ENCODE measurements at places on chromosomes 16 and 17.
A peak's percentile ranks its signal among the peaks of the same experiment; 100 is the strongest.

- peaks cover 11% of the 10 kb centered on the region for H3K36me3 ChIP-seq
- no peaks in the 10 kb centered on the region for H3K27me3 ChIP-seq
- H3K27ac ChIP-seq, result no peak overlapping the region
- DNase-seq, result no peak
- H3K4me3 ChIP-seq, result no peak overlapping the region
Observed at GRCh38 chr17:40303009-40303657, 5.8 kb upstream of the RARA start.

DNA sequence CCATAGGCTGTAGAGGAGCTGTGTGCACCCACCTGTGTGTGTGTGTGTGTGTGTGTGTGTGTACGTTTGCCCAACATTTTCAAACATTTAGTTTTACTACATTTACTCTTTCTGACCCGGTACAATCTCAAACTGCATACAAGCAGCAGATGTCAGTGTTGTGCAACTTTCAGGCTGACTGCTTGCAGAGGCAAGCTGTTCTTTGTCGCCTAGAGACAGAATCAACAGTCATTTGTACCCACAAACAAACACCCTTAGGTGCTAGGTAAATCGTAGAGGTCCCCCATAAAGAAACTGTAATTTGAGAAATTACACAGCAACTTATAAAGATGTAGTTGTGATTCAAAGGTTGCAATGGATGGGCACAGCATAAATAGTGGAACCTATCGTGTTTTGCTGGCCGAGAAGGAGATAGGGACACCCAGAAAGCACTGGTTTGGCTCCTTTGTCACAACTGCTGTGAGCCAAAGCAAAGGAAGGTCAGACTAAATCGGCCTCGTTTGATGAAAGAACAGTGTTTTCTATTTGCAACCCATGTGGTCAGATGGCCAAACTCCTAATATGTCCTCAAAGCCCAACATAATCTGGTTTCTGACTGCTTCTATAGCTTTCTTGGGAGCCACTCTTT is 478.4 kb downstream of the TOX3 start:
- no peaks in the 10 kb centered on the region for H3K36me3 ChIP-seq
- H3K4me3 ChIP-seq, result no peak overlapping the region
- peaks cover 2% of the 10 kb centered on the region for H3K4me1 ChIP-seq

DNA sequence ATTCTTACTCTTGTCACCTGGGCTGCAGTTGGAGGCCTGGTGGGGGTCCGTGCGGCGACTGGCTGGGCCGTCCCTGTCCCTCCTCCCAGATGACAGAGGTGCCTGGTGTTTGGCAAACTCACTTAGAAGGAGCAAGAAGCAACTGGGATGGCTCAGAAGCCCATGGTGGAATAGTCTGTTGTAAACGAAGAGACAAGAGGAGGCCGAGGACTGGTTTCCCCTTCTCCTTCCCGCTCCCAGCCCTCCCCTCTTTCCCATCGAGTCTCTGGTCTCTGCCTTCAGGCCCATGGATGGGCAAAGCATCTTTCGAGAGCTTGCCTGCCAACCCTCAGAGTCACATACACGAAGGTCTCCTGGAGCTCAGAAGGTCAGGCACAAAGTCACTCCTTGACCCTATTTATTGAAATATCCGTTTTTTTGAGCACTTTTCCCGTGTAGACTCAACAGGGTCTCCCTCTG is 364.4 kb downstream of the SEC14L1 start:
- H3K36me3 ChIP-seq, result no peaks in the 10 kb centered on the region
- no peak for DNase-seq
- no peaks in the 10 kb centered on the region for H3K4me1 ChIP-seq
- no peak overlapping the region for H3K27ac ChIP-seq
- no peaks in the 10 kb centered on the region for H3K27me3 ChIP-seq

- DNase-seq, result no peak
- H3K36me3 ChIP-seq, result no peaks in the 10 kb centered on the region
- no peaks in the 10 kb centered on the region for H3K4me1 ChIP-seq
- no peak within 1 kb of the TSS for H3K27ac ChIP-seq
- peak within 1 kb of the TSS; percentile 76 for H3K4me3 ChIP-seq
- peaks cover 15% of the 10 kb centered on the region for H3K27me3 ChIP-seq
Observed at GRCh38 chr17:49494986-49495841, at the start of gene NGFR. Gene NGFR, plus strand, starts transcription at chr17:49495293. Its CDS starts 125 bp downstream, at chr17:49495418.

GRCh38 chr17:20010099-20010863 is 1.1 kb downstream of the SPECC1 start:
- no peak overlapping the region for H3K27ac ChIP-seq
- 0 out of 2 replicates have a peak, but pooled peaks cover 1% of the 10 kb centered on the region for H3K4me1 ChIP-seq
- no peaks in the 10 kb centered on the region for H3K36me3 ChIP-seq

- H3K36me3 ChIP-seq, result no peaks in the 10 kb centered on the region
- DNase-seq, result no peak
- H3K4me1 ChIP-seq, result peaks cover 8% of the 10 kb centered on the region
- H3K4me3 ChIP-seq, result no peak overlapping the region
- H3K27me3 ChIP-seq, result no peaks in the 10 kb centered on the region
Observed at GRCh38 chr17:50627782-50628601, 6.7 kb upstream of the ABCC3 start.

DNA sequence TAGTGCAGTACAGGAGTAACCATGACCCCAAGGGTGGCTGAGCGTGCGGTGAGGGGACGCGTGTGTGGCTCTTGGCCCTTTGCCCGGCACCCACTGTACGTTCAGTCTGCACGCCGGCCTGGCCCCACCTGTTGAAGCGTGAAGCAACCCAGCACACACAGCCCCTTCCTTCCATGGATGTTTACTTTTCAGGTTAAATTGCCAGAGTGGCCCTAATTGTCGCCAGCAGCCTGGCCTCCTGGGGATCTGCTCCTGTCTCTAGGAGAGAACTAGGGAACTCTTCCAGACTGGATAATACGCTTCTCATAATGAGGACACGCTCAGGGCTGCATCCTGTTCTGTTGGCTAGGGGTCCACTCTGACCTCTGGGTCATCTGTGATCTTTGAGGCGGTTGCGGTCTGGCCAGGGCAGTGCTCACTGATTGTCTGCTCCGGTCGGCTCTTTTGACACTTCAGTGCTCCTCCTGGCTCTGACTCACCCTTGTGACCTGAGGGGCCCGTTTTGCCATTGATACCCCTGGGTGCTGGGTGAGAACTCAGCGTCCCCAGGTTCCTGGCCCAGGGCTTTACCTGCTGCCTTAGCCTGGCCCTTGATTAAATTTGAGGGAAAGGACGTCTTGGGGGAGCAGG is 27.7 kb downstream of the TPSG1 start:
- peaks cover 8% of the 10 kb centered on the region for H3K36me3 ChIP-seq
- H3K27me3 ChIP-seq, result no peaks in the 10 kb centered on the region
- DNase-seq, result no peak
- H3K4me3 ChIP-seq, result no peak overlapping the region

DNA sequence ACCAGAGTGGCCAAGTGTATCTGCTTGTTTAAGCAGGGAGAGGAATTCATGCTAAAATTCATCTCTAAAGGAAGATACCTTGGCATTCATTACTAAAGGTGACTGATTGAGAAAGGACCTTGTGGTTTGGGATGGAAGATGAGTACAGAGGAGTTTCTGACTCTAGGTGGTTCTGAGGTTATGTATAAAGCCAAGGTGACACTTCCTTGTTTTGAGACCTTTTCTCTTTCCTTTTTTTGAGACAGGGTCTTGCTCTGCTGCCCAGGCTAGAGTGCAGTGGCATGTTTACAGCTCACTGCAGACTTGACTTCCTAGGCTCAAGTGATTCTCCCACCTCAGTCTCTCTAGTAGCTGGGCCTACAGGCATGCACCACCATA is 9.1 kb downstream of the ABHD15 start:
- no peak overlapping the region for H3K4me3 ChIP-seq
- H3K27ac ChIP-seq, result no peak overlapping the region
- H3K27me3 ChIP-seq, result no peaks in the 10 kb centered on the region
- H3K36me3 ChIP-seq, result no peaks in the 10 kb centered on the region
- DNase-seq, result no peak

DNA sequence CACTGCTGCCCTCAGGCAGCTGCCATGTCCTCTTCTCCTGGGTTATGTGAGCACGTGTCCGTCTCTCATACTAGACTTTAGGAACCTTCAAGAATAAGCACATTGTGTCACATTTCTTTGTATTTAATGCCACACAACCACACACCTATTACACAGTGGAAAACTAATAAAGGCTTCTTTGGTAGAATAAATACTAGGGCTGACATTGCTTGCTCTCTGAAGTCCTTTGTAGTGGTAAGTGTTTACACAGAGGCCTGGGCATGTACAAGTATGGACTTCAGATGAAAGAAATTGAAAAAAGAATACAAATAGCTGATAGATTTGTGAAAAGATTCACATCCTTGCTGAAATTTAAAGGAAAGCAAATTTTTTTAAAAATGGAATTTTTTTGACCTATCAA is 188.1 kb upstream of the CCL2 start:
- no peak overlapping the region for H3K27ac ChIP-seq
- H3K4me3 ChIP-seq, result no peak overlapping the region
- H3K27me3 ChIP-seq, result no peaks in the 10 kb centered on the region
- DNase-seq, result no peak

- H3K27ac ChIP-seq, result no peak overlapping the region
- peaks cover 2% of the 10 kb centered on the region for H3K36me3 ChIP-seq
- no peak for DNase-seq
- no peak overlapping the region for H3K4me3 ChIP-seq
- H3K27me3 ChIP-seq, result no peaks in the 10 kb centered on the region
- H3K4me1 ChIP-seq, result peaks cover 4% of the 10 kb centered on the region
Observed at GRCh38 chr17:81040791-81041337, 5.9 kb downstream of the BAIAP2 start.

- no peak for DNase-seq
- no peaks in the 10 kb centered on the region for H3K27me3 ChIP-seq
- H3K36me3 ChIP-seq, result no peaks in the 10 kb centered on the region
- peak overlapping the region; percentile 97 for H3K4me3 ChIP-seq
- H3K27ac ChIP-seq, result no peak overlapping the region
- H3K4me1 ChIP-seq, result peaks cover 5% of the 10 kb centered on the region
Observed at GRCh38 chr17:8161289-8162232, 1.2 kb downstream of the VAMP2 start.

DNA sequence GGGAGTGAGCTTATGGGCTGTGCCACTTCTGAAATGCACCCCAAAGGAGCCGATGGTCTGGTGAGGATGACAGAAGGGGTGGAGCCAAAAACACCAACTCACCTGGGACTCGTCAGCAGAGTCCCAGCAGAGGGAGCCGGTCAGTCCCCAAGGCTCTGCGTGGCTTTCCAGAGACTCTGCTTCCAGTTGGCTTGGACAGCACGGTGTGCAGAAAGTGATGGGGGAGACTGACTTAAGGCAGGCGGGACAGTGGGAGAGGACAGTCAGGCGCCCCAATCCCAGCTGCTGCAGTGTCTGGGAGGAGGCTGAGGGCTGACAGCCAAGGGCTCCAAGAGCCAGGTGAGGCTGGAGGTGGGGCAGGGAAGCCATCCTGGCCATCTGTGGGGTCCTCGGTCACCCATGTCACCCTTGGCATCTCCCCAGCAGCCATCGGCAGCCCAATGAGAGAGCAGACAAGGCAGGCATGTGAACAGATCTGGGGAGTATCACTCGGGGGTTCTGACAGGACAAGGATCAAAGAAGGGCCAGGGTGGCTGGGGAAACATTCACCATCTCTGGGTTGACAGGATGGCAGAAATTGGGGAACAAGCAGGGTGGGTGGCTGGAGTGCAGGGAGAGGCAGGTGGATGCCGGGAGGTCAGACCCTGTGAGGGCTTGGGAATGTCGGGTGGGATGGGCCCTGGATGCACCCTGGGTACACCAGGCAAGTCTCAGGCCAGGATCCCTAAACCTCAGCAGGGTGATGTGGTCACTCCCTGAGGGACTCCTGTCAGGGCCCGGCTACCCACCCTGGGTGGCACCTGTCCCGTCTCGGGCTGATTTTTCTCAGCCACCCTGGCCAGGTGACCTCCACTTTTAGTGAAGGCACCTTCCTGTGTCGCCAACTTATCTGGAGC is 8.9 kb upstream of the KRTAP17-1 start:
- peak; percentile 39 for DNase-seq
- no peaks in the 10 kb centered on the region for H3K36me3 ChIP-seq
- no peaks in the 10 kb centered on the region for H3K27me3 ChIP-seq
- H3K27ac ChIP-seq, result no peak overlapping the region
- H3K4me1 ChIP-seq, result no peaks in the 10 kb centered on the region

DNA sequence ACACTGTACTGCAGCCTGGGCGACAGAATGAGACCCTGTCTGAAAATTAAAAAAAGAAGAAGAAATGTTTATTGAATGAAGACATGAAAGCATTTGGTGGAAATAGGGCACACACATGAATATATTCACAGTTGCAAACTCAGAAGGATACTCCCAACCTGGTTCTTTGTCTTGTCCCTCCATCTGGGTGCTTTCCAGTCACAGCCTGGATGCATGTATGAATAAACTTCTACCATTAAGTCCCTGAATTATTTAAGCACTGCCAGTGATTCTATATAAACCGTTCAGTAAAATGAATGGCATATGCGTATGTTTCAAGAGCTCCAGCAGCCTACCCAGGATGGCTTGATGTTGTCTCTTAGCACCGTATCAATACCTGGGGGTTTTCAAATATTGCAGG is 591.1 kb downstream of the WWOX start:
- H3K27me3 ChIP-seq, result no peaks in the 10 kb centered on the region
- no peak overlapping the region for H3K4me3 ChIP-seq
- DNase-seq, result no peak
- no peaks in the 10 kb centered on the region for H3K4me1 ChIP-seq
- no peak overlapping the region for H3K27ac ChIP-seq

DNA sequence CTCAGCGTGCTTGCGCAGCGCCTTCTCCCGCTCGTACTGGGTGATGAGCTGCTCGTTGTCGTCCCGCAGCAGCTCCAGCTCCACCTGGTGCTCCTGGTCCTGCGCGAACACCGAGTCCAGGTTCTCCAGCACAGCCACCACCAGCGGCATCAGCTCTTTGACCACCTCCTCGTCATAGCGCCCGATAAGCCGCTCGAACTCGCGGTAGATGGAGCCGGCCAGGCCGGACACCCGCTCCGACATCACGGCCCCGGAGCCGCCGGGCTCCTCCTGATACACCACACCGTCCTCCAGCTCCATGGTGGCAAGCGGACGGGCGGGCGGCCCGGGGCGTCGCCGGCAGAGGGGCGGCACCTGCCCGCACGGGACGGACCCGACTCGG is 320 bp downstream of the SPAG9 start:
- H3K4me3 ChIP-seq, result peak overlapping the region; percentile 79
- DNase-seq, result no peak
- H3K36me3 ChIP-seq, result no peaks in the 10 kb centered on the region

DNA sequence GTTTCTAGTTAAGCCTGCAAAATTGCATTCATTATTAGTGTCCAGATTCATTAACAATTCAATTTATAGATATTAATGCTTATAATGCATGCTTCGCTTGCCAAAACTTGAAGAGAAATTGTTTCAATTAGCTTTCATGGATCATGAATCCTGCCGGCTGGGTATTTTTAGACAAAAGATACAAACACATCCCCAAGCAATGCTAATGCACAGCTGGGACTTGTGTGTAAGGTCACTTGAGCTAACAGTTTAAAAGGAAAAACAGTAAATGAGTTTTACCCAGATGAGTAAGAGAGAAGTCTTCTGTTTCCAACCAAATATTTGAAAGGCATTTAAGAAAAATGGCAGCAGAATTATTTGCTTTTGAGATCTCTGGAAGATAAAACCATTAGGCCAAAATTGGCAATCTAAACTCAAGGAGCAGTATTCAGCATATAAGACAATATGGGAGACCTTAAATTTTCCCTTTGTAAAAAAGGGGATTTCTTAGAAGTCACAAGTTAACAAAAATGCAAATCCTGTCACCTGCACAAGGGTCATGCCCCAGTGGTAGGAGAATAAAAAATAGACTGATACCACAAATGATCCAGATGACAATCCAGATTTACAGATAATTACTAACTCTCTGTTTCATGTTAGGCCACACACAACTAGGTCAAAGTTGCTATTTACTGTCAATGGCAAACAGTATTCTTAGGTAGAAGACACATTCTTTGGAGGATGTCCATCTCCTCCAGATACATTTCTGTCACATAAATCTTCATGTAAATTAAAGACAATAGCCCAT is 418.4 kb upstream of the PMFBP1 start:
- no peak overlapping the region for H3K27ac ChIP-seq
- H3K4me3 ChIP-seq, result no peak overlapping the region
- no peaks in the 10 kb centered on the region for H3K4me1 ChIP-seq
